Tibial nerve (tissue), 4 donors: ENCODE measurements at places on chromosomes 5 and 9.

DNA sequence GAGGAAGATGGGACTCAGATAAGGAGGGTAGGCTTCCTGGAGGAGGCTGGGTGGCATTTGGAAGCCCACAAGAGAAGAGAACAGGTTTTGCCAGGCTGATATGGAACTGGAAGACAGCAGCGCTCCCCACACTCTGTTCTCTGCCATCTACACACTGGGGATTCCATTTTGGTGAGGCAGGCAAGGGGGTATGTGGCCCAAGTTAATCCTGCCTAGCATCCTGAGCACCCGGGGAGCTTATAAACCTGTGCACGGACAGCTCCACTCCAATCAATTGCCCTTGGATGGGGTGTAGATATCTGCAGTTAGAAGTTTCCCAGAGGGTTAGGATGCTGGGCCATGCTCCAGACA lies 158.8 kb downstream of the MACROH2A1 start:
- DNase-seq = no peak

DNA sequence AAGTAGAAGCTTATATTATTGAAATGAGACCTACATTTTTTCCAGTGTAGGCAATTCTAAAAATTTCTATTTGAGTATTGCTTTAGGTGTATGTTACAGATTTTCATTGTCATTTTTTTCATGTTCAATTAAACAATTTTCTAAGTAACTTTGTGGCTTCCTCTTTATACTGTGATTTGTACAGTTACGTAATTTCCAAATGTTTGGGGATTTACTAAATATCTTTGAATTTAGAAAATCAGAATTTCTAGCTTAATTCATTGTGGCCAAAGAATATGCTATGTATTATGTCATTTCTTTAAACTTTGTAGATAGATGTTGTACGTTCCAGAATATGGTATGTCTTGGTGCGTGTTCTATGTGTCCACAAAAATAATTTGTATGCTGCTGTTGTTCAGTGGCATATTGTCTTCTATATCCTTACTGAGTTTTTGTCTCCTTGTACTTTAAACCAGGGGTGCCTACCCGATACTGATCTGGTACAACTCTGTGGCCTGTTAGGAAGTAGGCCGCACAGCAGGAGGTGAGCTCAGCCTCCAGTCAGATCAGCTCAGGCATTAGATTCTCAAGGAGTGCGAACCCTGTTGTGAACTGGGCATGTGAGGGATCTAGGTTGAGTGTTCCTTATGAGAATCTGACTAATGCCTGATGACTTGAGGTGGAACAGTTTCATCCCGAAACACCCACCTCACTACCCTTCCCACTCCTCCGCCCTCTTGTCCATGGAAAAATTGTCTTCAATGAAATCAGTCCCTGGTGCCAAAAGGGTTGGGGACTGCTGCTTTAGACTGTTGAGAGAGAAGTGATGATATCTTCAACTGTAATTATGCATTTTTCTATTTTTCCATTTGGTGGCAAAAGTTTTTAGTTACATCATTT lies 63.5 kb downstream of the UBE2R2 start:
- DNase-seq = no peak

DNA sequence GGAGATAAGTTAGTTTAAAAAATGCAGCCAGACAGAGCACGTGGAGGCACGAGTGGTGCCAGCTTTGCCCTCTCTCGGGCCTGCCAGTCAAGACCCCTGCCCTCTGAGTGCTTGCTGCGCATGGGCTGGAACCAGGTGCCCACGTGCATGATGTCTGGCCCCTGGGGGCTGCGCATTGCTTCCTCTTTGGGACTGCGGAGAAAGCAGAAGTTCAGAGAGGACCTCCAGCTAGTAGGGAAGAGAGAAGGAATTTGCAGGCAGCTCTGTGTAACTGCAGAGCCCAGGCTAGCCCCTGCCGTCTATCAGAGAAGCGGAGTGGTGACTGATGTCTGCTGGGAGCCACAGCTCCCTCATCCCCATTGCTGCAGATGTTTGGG lies 9.7 kb upstream of the RNU6ATAC start:
- no peak for DNase-seq

DNA sequence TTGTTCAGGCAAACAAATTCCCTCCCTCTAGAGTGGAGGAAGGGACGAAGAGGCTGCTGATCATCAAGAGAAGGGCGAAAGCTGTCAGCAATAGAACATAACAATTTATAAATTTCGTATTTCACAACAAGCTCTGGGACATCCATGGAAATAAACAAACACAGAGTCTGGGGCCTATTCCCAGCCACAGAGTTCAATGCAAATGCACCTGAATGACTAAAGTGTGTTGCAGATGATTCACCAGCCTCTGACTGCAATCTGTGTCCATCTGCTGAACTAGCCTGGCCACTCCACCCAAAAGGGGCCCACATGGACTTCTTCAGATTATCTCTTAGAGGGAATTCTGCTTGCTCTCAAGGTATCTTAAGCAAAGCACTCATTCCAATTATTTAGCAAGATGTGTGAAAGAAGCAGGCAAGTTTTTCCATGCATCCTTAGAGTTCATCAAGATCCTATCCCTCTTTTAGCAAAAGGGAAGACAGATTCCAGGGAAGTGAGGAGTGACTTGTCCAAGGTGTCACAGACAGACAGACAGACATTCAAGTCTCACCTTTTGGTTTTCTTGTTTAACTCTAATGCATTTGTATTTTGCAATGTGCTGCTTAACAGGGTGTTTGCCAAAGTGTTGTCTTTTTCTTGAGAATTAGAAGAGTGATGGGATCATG lies 307.8 kb upstream of the PAPPA start:
- DNase-seq = no peak

DNA sequence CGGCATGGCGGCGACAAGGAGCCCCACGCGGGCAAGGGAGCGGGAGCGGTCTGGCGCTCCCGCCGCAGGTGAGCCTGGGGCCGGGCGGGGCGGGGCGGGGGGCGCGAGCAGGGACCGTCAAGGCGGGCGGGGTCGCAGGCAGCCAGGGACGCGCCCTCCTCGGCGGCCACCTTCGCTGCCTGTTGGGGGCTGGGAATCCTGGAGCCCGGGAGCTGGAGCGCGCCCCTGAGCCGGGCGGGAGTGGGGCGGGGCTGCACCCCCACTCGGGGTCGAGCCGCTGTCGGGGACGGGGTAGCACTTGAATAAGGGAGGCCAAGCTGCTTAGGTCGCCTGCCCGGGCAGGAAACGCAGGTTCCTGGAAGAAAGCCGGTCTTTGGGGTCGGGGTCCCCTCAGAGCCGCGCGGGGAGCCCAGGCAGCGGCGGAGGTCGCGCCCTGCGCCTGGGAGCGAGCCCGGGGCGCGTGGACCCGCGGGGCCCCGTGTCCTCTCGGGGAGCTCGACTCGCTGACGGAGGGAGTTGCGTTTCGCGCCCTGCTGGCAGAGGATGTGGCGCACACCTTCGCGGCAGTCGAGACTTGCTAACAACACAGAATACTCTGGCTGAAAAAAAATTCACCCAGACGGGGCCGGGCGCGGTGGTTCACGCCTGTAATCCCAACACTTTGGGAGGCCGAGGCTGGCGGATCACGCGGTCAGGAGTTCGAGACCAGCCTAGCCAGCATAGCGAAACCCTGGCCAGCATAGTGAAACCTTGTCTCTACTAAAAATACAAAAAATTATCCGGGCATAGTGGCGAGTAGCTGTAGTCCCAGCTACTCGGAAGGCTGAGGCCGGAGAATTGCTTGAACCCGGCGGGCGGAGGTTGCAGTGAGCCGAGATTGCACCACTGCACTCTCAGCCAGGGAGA lies 552 bp downstream of the OTULINL start:
- DNase-seq = no peak

- no peak for DNase-seq
Measured at GRCh38 chr5:4661326-4661725, 478.8 kb upstream of the ADAMTS16 start.

- DNase-seq = no peak
Measured at GRCh38 chr5:150304481-150305081, 1.9 kb upstream of the ARSI start.

- DNase-seq = no peak
Measured at GRCh38 chr9:99024959-99025358, 80.0 kb upstream of the TGFBR1 start.

DNA sequence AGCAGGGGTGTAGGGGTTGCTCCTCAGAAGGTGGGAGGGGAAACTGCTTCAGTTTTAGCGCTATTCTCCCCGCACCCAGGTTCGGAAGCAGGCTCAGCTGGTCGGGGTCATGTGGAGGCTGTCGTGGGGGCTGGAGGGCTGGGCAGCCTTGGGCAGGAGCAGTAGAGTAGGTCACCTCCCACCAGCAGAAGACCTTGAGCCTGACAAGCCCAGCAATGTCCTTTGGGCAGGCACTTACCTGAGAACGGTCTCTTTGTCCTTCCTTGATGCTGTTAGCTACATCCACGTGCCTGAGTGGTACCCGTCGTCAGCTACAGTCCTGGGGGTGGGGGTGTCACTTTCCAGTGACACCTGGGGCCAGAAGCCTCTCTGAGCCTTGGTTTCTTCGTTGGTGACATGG lies 20.3 kb downstream of the ENHO start:
- DNase-seq = no peak

DNA sequence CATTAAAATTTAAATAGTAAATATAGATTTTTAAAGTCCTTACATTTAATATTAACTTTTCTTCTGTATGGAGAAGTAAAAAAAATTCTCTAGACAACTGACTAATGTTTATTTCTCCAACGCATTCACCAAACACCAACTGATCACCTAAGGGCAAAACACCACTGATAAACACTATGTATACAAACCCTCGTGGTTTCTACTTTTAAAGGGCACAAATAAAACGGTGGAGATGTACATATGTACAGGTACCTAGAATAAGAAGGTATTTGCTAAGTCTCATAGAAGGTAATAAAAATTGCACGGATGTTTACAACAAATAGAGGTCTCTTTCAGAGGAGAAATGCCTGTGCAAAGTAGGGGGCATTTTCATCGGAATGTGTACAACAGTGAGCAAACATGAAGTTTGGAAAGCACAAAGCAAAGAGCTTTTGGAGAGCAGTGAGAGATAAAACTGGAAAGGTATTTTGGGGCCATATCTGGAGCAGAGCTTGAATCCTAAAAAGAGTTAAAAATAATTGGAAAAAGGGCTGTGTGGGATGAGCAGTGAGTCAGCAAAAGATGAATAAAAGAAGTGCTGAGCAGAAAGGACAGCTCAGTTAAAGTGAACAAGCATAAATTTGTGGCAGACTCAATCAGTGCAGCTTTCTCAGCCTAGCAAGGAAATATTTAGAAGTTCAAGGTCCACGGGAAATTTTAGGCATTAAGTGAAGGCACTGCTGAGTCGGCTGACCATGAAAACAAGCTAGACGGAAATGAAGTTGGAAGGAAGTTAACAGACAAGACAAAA lies 160.0 kb downstream of the TMEM161B start:
- no peak for DNase-seq

DNA sequence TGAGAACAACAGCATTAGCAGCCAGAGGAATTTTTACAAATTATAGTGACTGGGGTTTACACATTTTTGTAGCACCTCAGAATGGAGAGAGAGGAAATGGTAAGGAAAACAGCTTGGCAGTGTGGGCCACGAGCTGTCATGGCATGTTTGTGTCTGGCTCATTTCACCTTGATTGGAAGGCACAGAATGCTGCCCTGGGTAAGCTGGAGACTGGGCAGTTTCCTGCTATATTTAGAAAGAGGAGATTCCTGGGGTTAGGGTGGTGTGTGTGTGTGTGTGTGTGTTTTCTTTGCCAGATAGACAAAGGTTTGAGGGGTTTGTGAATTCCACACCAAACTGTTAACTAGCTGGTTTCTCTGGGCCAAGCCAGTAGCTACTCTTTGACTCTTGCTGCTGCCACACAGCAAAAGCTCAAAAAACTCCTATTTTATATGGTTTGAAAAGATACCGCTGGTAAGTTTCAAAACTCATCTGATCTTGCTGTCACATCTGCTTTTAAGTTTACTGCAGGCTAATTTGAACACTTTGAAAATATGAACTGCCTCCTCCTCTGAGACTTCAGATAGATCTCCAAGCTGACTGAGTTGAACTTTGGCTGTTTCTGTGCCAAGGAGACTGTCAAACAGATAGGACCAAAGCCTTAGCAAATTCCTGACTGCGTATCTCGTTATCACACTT lies 9.1 kb downstream of the ARHGAP26 start:
- no peak for DNase-seq

- no peak for DNase-seq
Measured at GRCh38 chr9:38183994-38184568, 115.1 kb upstream of the SHB start.

- no peak for DNase-seq
Measured at GRCh38 chr9:78242041-78242440, 6.2 kb downstream of the CEP78 start.
